Retinal pigment epithelial cell (primary cell): ENCODE measurements at places on chromosomes 12 and 14.

DNA sequence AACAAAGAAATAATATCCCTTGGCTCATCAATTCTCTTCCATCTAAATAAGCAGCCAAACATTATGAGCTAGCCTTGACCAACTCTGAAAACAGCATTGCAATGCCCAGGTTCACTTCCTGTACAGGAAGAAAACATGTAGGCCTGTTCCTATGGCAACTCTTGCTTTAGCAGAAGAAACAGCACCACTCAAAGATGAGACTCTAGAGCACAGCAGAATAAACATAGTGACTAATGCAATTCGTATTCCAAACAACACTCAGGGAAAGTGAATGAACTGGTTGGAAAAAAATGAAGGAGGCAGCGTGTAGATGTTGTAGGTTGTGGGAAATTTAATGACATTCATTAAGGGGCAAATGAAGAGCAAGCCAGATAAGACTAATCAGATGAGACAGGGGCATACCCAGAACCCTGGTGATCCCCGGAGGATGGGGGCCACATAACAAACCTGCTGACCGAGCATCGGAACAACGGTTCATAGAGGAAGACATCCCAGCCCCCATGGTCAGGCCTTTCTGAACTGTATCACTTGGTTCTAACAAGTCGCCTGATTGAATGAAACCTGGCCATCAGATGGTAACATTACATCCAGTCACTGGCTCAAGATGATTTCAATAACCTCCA, 9.0 kb downstream of the ARHGDIB start:
- DNase-seq: peak; percentile 63

- peak; percentile 13 for DNase-seq
These were observed 91.4 kb downstream of the VRK1 start for GRCh38 chr14:96888593-96888992.

DNA sequence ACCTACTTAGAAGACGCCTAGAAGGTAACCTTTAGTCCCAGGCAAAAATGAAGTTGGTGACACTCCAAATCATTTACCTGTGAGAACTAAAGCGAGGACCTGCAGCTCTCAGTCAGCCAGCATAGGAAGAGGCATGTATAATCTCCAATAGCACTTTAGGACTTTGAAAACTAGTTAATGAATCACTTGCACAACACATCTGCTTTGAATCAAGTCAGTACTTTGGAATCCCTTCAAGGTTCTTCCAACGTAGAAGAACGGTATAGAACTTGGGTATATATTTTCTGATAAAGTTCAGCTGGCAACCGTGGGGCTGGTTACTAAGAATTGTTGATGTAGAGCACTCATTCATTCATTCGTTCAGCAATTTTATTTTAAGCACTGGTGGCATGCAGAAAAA, 251.9 kb downstream of the TMEM132D start:
- DNase-seq: no peak

DNA sequence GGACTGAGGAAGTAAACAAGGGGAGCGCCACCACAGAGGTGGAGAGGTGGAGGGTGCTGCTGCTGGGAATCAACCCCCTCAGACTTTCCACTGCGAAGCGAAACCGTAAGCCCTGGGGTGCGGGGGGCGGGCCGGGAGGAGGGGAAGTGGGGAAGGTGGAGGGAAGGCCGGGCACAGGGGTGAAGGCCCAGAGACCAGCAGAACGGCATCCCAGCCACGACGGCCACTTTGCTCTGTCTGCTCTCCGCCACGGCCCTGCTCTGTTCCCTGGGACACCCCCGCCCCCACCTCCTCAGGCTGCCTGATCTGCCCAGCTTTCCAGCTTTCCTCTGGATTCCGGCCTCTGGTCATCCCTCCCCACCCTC, at the start of gene LAG3:
TSS of gene LAG3 (plus strand) at position 190 of the 365 bp plus-strand sequence. CDS start 333 bp downstream, outside the sequence.
- no peak for DNase-seq

DNA sequence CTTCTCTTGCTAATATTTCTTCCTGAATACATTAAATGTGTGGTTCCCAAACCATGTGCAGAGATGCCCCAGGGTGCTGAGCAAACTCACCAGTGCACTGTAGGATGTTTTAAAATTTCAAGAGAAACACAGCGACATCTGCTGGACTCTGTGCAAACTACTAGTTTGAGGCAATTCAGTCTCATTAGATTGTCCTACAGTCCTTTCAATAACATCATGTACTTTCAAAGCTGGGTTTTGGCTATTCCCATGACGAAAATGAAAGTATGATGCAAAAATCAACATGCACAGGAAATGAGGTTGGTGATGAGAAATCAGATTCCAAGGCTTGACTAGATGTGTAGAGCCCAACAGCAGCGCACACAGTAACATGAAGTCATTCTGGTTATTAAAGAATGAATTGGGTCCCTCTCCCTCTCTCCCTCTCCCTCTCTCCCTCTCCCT, 66.3 kb downstream of the CLIP1 start:
- no peak for DNase-seq

DNA sequence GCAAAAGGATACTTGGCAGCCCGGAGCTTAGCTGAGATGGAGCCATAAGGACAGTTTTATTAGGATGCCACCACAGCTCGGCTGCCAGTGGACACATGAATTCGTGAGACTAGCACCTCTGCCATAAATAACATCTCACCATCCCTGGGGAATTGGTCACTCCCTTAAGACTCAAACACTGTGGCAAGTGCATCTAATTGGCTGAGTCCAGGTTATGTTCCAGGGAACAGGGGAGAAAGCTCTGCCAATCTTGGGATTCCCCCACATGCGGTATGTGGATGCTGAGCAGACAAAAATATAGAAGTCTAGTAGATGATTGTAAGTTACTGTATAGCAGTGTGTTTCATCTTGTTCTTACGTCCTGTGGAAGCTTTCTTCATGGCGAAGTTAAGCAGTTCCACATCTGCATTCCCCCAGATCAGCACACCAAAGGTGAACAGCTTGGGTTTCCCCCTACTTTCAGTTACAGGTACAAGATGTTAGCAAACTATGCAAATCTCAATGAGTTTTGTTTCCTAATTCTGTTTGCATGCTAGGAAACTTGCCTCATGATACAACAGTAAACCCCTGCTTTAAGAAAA, 131.1 kb downstream of the ETV6 start:
- DNase-seq: no peak

DNA sequence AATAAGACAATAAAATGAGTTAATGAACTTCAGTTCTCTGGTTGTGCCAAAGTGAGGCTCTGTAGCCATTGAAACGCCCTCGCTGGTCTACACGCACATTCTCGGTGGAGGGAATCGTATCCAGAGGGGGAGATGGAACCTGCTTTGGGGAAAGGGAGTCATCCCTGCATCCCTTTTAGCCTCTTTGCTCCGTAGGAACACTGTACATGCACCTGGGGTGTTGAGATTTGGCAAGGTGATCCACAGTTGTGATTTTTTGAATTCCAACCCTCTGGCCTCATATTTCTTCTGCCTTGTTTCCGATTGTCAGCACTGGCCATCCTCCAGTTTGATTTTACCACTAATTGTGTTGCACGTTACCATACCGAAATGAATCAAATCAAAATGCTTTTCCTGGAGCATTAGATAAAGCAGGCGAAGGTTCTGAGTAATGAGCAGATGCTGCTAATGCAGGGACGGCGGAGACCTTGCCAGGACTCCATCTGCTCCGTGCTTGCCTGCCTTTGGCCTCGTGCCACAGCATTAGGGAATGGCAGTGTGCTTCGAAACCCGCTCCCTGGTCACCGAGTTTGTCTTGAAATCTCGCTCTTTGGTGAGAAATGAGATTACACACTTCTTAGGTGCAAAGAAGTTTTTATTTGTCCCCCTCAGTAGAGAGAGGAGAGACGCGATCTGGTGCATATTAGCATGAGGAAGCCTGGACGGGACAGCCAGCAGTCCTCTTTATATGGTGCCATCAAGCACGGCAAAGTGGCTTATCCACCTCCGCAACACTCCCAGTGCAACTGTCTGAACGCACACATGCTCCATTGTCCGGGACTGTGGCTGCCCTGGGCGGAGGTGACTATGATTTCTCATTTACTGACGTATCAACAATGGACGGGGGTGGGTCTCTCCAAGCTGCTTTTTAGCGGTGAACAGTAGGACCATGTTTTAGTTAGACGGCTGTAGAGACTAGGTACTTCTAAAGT, 59.1 kb downstream of the FBXW8 start:
- no peak for DNase-seq

DNA sequence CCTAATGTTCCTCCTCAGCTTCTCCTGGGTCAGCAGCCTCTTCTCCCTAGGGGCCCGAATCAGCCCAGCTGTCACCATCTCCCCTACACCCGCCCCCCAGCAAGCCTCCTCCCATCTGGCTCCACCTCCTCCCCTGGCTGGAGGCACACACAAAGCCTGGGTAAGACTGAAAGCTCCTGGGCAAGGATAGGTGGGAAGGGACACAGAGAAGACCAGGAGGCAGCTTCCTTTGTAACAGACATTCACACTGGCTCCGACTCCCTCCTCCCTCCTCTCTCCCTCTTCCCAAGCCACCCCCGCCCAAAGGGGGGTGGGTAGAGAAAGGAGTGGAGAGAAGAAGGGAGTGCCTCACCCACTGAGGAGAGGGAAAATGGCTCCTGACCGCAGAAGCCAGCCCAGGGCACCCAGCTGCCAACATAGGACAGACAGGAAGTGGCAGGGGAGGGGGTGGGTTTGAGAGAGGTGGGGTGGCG, 4.0 kb downstream of the CHD4 start:
- DNase-seq: no peak

DNA sequence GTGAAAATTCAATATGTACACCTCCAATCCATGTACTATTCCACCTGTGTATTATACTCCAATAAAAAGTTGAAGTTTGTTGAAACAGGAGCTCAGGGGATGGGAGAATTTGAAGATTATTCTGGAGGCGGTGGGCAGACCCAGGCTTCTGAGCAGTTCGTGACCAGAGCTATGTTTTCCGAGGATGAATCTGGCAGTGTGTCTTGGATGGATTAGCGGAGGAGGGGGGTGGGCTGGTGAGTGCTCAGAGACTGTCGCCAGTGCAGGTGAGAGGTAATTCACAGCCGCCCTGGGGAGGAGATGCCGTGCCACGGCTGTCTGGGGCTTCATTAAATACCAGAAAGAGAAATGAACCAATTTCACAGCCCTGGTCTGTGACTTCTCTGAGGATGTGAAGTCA, 283.0 kb upstream of the RTL1 start:
- no peak for DNase-seq

DNA sequence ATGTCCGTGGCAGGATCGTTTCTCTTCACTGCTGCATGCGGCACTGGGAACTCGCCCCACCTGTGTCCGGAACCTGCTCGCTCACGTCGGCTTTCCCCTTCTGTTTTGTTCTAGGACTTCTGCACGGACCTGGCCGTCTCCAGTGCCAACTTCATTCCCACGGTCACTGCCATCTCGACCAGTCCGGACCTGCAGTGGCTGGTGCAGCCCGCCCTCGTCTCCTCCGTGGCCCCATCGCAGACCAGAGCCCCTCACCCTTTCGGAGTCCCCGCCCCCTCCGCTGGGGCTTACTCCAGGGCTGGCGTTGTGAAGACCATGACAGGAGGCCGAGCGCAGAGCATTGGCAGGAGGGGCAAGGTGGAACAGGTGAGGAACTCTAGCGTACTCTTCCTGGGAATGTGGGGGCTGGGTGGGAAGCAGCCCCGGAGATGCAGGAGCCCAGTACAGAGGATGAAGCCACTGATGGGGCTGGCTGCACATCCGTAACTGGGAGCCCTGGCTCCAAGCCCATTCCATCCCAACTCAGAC, 1.2 kb downstream of the FOS start:
- no peak for DNase-seq

DNA sequence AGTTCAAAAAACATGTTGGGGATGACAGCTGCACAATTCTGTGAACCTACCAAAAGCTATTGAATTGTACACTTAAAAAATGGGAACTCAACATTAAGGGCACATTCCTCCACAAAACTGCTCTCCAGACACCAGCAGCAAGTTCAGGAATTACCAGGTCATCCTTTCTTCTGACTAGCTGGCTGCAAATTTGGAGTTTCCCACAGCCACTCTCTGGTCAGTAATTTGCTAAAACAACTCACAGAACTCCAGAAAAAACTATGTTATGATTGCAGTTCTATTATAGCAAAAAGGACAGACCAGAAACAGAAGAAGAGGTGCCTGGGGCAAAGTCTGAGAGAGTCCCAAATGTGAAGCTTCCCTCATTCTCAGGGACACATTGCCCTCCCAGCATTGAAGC, 20.1 kb upstream of the PLEKHD1 start:
- no peak for DNase-seq

DNA sequence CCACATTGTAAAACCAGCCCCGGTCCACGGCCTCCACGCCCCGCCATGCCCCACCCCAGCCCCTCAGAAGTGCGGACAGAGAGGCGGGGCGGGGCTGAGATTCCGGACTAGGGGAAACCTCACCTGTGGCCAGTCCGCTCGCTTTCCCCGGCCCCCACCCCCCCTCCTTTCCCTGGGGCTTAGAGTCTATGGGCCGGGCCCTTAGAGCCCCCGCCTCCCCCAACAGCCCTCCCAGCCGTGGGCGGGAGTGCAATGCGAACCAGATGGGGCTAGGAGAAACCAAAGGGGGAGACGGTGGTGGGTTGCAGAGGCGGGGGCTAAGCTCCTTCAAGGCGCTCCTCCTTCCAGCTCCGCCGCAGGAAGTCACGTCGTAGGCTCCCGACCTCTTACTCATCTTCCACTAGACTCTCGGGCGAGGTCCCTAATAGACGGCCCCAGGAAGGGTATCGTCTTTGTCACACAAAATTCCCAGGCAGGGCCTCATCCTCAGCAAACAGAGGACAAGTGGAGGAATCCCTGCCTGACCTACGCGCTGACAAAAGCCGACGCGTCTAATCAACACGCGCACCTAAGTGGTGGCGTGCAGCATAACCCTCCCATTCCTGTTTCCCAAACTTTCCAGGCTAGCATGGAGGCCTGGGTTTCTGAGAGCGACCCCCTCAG, 1.1 kb upstream of the NAB2 start:
- DNase-seq: peak; percentile 74

- DNase-seq: no peak
These were observed 814 bp downstream of the ANKRD13A start for GRCh38 chr12:109999983-110000505.

DNA sequence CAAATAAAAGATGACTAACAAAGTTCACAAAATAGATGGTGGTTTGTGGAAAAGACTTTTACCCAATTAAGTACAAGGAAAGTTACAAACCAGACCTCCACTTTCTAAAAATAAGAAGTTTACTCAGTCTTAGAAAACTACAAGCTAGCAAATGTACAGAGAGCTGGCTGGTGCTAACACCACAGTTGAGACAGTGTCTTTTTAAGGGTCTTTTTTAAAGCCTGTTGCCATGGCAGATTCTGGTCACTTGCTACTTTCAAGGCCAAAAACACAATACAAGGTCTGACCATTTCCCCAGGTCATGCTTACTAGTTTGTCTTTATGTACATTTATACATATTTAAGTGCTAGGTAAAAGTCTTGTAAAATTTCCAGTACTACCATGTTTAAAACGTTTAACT, 2.4 kb downstream of the BTG1 start:
- DNase-seq: no peak
